Foreskin keratinocyte (primary cell): ENCODE measurements at places on chromosomes 4 and X.

GRCh38 chr4:8559524-8560264 is 20.5 kb upstream of the GPR78 start:
- DNase-seq: no peak

DNA sequence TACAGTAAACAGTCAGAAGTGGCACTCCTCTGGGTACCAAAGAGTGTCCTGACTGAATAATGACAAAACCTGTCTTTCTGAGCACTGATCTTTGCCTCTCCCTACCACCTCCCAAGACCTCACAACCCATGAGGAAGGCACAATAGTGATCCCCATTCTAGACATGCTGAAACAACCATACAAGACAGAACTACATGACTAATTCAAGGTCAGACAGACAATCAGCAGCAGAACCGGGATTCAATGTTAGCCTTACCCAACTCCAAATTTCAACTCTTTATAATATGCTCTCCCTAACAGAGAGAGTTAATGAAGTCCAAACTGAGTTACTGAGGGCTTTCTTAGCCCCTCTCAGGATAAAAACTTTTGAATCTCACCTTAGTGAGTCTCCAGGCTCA is 71.0 kb downstream of the IRF2 start:
- DNase-seq: no peak

DNA sequence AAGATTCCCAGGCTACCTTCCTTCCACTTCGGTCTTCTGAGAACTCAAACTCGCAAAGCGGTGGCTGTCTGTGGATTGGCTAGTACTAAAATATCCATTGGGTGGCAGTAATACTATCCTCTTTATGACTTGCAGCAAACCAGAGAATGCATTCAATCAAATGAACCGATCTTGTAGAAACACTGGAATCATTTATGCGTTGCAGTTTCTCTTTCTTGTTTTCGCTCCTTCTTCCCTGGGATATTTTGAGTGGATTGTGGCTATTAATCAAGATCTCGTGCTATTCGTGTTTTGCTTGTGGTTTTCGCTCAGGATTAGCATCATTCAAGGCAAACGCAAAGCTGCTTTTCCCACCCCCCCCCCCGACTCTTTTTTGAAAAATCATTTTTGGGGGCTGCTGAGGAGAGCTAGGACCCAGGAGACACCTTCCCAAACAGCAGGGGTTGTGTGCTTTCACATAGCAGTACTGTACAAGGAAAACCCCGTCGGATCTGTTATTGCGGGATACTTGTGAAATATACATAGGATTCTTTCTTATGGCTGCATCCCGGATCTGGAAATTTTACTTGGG is at the start of gene IL1RAPL1:
TSS of gene IL1RAPL1 (plus strand) at position 466 of the 571 bp plus-strand sequence.
- no peak for DNase-seq

DNA sequence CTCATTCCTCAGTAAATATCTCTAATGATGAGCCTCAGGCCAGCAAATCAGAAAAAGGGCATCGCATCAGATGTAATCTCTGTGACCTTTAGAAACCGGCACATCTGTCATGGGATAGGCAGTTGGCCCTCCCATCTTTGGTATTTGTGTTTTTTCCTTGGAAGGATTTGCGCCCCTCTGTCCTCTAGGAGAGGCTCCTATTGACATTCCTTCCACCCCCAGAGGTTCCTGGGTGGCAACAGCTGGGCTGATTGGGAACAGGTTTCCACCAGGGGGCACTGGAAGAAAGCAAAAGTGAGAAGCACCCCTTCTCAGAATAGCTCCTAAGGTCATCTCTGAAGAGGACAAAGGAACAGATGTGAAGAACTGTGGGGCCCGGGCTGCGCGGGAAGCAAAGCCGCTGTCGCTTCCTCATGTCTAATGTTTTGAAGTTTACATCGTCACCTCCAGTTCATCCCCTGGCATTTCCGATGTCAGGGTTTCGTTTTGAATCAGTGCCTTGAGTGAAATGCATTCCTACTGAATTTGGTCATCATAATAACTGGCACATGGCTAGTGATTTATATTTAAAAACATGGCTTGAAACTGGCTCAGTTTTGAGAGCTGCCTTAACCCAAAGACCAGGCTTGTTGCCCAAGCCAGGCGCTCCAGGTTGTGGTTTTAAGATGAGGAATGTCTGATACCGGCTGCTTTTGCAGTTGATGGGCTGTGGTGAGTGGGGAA is 6.2 kb downstream of the TXK start:
- peak; percentile 96 for DNase-seq
